Inflammatory macrophage (primary cell): ENCODE measurements at places on chromosomes 13 and 19.

DNA sequence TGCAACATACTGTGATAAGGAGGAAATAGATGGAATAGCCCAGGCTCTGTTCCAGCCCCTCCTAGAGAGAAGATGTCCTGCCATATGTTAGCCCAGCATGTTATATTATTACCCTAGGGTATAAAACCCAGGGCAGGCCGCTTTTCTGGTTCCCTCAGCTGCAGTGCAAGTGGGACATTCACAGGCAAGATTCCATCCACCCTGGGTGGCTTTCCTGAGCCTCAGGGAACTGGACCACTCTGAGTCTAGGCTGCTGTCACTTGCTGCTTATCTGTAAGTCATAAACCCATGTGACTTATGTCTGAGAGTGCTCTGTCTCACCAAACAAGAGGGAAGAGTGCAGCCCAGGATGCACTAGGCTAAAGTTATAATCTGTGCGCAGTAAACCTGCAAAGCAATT, 413.2 kb downstream of the MZT1 start:
- DNase-seq: no peak

DNA sequence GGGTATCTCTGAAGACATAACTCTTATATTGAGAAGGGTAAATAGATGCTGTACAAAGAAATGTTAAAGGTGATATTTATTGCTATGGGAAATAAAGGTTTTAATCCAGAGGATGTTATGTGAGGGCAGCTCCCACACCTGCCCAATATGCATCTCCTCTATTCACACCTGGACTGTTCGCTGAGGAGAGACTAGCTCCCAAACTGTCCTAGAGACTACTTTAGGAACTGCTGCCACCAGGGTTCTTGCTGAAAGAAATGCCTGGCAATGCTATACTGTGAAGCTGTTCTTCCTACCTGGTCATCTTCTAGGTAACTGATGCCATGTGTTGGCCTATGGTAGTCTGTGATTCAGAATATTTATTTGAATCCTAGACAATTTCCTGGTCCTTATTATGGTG, 1421.5 kb upstream of the SPRY2 start:
- no peak for DNase-seq

DNA sequence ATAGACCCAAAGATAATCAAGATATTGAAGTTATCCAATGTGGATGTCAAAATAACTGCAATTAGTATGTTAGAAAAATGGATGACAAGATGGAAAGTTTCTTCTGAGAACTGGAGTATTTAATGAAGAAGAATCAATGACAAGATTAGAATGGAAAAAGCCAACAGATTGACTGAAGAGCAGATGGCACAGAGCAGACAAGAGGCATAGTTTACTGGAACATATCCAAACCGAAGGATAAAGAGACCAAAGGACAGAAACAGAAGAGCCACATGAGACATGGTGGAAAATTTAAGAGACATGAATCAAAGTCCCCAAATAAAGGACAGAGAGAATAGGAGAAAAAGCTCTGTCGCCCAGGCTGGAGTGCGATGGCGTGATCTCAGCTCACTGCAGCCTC, 89.6 kb upstream of the RXFP2 start:
- no peak for DNase-seq

DNA sequence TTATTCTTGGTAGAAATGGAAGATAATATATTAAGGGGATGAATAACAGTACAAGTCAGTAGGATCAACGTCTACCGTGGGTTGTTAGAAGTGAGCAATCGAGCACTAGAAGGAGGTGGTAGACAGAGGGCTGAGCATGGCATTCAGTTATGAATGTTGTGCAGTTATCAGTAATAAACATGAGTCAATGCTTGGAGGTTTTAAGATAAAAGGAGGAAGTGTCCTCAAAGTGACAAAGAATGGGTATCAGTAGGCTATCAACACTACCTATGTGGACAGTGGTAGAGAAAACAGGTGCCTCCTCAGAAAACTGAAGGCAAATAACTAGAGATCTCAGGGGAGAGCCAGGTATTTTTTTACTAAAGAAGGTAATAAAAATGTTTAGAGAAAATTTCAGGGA, 1607.0 kb downstream of the PCDH9 start:
- DNase-seq: no peak

GRCh38 chr13:76656500-76656899, 229.7 kb downstream of the KCTD12 start:
- peak; percentile 55 for DNase-seq

DNA sequence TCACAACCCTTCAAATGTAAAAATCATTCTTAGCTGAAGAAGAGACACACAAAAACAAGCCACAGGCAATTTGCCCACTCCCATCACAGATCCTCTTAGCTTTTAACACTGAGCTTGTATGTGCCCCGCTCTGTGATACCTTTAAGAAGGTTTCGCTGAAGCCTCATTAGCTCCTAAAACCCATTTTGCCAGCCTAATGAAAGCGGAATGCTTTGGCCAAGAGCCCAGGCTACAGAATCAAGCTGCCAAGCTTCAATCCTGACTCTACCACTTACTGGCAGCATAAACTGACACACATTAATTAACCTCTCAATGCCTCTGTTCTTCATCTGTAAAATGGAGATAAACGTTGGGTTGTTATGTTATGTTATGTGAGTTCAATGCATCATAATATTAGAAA, 10.5 kb downstream of the ZNF112 start:
- no peak for DNase-seq

- DNase-seq: no peak
Measured at GRCh38 chr19:13334801-13335481, 171.3 kb downstream of the CACNA1A start.

DNA sequence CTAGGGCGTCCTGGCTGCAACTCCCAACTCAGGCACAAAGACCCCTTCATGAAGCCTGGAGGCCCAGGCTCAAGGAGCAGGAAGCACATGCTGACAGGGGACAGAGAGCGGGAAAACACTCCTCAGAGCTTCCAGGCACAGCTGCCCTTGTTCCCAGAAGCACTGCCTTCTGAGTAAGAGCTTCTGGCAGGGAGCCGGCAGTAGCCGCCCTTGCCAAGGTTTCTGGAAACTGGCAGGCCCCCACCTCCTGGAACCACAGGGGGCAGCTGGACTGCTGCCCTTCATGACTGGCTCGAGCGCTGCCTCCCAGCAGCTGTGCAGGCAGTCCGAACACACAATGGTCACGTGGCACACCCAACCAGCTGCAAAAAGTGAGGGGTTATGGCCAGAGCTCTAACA, 33.6 kb upstream of the EPHX3 start:
- no peak for DNase-seq

- no peak for DNase-seq
Measured at GRCh38 chr19:16369664-16370576, 45.3 kb downstream of the KLF2 start.

DNA sequence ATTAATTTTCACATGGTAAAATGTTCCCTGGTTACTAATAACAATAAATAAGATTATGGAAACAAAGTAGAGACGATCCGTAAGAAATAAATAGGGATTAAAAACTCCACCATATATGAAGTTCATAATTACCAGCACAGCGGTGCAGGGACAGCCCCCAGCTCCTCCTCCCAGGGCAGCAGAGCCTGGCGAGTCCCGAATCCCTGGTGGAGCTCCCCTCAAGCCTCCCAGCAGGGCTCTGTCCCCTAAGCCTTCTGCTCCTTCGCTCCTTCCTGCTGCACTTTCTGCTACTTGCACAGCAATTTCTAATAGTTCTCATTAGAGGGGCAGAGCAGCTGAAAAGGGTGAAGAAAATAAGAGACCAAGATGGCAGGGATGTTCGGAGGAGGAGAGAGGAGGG, 43.6 kb downstream of the RASA3 start:
- no peak for DNase-seq
